GM06990 (cell line): ENCODE measurements at places on chromosomes 3 and 15.

GRCh38 chr3:94402126-94402525, 339.3 kb downstream of the NSUN3 start:
- no peak for DNase-seq

DNA sequence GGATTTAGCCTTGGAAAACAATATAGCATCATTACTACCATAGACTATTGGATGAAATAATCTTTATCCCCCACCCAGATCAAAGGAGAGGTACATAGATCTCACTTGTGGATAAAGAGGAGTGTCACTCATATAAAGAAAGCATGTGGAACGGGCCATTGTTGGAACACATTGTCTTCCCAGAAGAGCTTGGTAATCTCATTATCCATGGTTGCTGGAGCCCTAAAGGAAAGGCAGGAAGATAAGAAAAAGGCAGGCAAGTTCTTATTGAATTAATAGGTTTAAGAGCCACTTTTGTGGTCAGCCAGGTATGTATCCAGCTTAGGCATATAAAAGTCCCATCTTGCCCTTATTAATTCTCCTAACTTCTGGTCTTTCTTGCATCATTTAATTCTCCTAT, 659.1 kb downstream of the GRM7 start:
- DNase-seq, result no peak

- no peak for DNase-seq
Measured at GRCh38 chr3:148269816-148270215, 427.9 kb upstream of the AGTR1 start.

- no peak for DNase-seq
Measured at GRCh38 chr3:154018100-154018696, 103.0 kb upstream of the ARHGEF26 start.

DNA sequence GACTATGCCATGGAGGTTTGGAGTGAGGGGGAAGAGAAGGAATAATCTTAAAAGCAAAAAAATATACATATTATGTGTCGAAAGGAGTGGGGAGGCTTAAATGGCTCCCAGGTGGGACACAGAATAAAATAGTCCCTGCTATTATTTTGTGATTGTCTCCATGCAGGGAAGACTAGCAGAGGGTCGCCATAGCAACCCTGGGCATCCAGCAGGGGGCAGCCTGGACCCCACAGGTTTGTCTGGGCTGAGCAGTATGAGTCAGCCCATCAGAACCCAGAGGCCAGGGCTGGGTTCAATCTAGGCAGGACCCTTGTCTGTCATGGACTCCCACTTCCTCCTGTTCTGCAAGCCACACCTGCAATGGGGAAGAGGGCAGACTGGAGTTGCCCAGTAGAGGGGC, 17.6 kb upstream of the LINGO1 start:
- DNase-seq, result no peak

- no peak for DNase-seq
Measured at GRCh38 chr15:85539491-85539890, 159.1 kb downstream of the AKAP13 start.

DNA sequence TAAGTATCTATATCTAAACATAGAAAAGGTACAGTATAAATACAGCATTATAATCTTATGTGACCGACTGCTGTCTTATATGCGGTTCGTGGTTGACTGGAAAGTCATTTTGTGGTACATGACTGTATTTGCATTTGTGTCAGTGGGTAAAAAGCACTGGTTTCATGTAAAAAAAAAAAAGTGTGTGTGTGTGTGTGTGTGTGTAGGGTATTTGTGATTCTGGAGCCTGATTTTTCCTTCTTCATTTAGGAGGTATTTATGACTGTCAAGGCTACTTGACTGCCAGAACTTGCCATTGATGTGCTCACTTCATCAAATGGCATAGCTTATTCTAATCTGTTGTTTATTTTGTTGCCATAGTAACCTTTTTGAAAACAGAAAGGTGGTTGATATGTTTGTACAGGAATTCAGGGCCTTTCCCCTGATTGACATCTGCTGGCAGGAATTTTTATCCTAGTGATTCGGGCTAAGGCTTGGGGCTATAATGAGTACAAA, 63.2 kb downstream of the AKAP13 start:
- DNase-seq, result no peak

- DNase-seq, result no peak
Measured at GRCh38 chr15:91142946-91143345, 42.9 kb downstream of the SV2B start.

GRCh38 chr3:99419116-99419515, 219.3 kb upstream of the COL8A1 start:
- DNase-seq, result no peak

GRCh38 chr3:10408680-10409079, 87.8 kb upstream of the SEC13 start:
- DNase-seq, result no peak
